ENCODE measurements at places on chromosomes 11 and 22. TPM values are rescaled to one million over a fixed set of nuclear protein-coding genes. Genes with fewer than 3 reads are reported as not detected.

DNA sequence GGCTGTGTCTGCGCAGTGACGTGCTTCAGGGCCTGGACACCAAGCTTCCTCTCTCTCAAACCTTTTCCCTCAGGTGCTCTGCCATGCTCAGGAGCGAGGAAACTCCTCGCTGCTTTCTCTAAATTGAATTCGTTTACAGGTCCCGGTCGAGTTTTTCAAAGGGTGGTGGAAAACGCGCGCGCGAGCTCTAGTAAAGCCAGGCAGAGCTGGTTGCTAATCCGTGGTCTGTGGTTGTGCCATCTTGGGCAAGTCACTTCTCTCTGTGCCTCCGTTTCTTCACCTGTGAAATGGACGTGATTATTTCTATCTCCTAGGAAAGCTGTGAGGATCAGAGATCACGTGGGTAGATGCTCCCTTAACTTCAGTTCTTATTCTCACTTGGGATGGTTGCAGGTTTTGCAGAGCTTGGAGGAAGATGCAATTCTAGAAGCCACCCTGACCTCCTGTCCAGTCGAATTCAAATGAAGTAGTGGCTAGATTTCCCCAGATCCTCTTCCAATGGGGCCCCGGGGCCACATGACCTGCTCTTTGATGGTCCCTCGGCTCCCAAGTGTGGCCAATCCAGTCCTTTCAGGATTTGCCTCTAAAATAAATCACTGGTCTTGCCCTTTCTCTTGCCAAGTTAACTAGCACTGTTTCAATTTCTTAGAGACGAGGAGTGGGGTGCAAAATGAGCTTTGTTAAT lies 10.5 kb upstream of the ALX4 start:
- peaks cover 94% of the 10 kb centered on the region for H3K27me3 ChIP-seq
- peaks cover 21% of the 10 kb centered on the region for H3K4me1 ChIP-seq
- H3K4me3 ChIP-seq, result no peak overlapping the region
- H3K27ac ChIP-seq, result peak overlapping the region; percentile 19
- peaks cover 2% of the 10 kb centered on the region for H3K36me3 ChIP-seq

The CD6 gene
- 298 TPM for total RNA-seq

DNA sequence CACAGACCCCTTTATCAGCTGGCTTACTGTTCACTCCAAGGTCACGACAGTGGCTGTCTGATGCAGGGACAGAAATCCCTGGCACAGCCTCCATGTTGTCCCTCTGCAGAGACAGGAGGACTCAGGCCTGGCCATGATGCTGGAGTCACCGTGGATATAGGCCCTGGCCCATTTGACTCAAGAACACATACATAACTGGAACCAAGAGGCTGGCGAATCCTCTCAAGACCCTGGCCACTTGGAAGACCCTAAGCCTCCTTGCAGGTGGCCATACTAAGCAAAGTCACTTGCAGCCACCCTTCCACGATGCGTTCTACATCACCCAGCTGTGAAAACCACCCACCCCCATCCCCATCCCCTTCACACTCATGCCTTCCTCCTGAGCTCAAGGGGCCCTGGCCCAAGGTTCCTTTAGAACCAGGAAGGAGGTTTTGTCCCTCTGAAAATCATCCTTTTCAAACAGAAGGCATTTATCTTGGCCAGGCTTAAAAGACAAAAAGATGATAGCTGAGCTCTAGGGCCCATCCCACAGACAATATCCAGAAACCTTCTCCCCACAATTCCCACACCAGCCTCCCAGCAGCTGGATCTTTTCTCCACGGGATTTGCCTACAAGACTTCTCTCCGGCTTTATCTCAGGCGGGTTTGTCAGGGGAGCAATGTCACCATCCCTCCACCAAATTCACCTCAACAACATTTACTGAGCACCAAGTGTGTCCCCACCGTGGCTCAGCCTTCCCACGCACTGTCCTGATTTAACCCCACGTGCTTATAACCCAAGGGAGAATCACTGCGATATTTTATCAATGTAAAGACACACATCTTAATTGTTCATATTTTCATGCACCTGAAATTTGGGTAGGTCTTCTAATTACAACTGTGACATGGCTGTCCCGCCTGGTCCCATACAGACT lies 123.4 kb upstream of the SERPIND1 start:
- no peaks in the 10 kb centered on the region for H3K36me3 ChIP-seq
- H3K4me1 ChIP-seq, result no peaks in the 10 kb centered on the region
- no peak overlapping the region for H3K4me3 ChIP-seq
- no peak overlapping the region for H3K27ac ChIP-seq

The SYT12 gene
- total RNA-seq, result not detected

- H3K4me3 ChIP-seq, result no peak overlapping the region
- no peak overlapping the region for H3K27ac ChIP-seq
- no peaks in the 10 kb centered on the region for H3K27me3 ChIP-seq
- H3K4me1 ChIP-seq, result no peaks in the 10 kb centered on the region
- no peak for DNase-seq
Observed at GRCh38 chr11:87803748-87804147, 371.5 kb downstream of the RAB38 start.

Measured in activated T-cell treated with anti-CD3 and anti-CD28 coated beads, Interleukin-2, amount 50 U/mL, for 72 hours (primary cell).